Spinal cord (tissue), 10 donors: ENCODE measurements at places on chromosomes 12 and 14.

DNA sequence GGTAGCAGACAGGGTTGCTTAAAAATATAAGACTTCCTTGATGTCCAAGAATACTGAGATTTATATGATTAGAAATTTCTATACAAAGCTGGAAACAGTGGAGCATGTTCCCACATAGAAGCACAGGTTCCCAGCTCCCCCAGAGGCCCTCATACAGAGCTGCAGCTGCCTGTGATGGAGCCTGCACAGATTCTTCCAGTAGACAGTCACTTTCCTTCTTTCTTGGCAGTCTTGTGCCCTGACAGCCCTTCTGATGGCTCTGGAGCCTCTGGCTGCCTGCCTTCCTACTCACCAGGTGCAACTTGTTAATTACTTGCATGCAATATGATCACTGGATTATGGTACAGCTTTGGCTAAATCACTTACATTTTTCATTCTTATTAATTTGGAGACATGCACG, 44.4 kb downstream of the BICD1 start:
- DNase-seq: no peak

- no peak for DNase-seq
These were observed 92.7 kb downstream of the BORCS5 start for GRCh38 chr12:12449533-12450025.

GRCh38 chr14:101573289-101573688, 12.0 kb downstream of the DIO3 start:
- DNase-seq: no peak

GRCh38 chr14:32407130-32407529, 78.0 kb downstream of the AKAP6 start:
- peak; percentile 83 for DNase-seq

DNA sequence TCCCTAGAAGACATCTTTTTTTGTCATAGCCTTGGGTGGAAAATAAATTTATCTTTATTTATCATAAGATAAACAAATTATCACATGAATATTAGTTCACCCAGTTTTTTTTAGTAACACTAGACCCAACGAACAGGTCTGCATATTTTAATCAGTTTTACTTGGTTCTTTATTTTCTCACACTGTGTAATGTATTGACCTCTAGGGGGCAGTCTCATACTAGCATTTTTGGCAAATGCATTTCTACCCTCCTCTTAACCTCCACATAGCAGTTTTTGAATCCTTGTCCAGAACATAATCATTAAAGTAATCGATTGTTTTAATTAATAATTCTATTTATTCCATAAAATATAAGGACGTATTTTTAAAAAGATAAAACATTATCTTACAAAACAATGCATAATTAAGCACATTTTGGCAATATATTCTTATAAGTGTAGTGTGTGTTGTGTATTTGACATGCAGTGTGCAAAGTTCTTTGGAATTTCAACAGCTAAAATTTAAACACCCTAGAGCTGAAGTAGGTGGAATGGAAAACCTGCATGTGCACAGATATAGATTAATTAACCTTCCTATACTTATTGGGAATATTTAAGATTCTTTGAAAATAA, 31.6 kb upstream of the PTPRQ start:
- peak; percentile 28 for DNase-seq

DNA sequence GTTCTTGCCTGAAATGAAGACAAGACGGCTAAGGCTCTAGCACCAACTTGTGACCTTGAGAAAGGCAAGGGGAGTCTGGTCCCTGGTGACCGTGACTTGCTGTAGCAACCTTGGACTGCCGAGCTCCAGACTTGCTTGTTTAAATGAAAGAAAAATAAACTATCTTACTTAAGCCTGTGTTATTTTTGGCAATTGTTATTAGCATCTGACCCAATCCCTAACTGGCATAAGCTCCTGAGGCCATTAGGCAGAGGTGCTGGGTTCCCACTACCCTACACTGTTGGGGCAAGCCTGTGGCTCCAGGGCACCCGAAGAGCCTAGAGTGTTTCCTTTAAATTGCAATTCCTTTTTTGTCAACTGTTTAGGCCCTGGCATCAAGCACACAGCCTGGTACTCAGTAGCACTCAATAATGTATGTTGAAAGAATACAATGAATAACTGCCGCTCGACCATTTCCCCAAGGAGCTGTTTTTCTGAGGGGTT, 106.9 kb upstream of the HIF1A start:
- DNase-seq: no peak

DNA sequence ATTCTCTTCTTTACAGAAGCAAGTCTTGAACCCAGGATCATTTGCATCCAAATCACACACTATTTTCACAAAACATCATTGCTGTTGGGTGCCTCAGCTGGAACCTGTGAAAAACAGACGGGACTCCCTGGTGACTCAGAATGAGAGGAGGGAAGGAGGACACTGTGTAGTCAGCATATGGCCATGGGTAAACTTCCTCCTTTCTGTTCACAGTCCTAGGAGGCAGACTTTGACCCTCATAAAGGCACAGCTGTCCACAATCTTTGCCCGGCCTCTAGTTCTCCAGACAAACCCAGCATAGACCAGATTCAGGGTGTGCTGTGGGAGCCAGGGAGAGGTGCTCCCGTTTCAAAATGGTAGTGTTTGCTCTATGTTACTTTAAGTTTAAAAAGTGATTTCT, 62.0 kb downstream of the DYRK2 start:
- no peak for DNase-seq

- DNase-seq: no peak
These were observed 4.7 kb downstream of the TDRD9 start for GRCh38 chr14:103932791-103933490.

GRCh38 chr14:54929556-54929955, 26.9 kb upstream of the GCH1 start:
- DNase-seq: no peak

DNA sequence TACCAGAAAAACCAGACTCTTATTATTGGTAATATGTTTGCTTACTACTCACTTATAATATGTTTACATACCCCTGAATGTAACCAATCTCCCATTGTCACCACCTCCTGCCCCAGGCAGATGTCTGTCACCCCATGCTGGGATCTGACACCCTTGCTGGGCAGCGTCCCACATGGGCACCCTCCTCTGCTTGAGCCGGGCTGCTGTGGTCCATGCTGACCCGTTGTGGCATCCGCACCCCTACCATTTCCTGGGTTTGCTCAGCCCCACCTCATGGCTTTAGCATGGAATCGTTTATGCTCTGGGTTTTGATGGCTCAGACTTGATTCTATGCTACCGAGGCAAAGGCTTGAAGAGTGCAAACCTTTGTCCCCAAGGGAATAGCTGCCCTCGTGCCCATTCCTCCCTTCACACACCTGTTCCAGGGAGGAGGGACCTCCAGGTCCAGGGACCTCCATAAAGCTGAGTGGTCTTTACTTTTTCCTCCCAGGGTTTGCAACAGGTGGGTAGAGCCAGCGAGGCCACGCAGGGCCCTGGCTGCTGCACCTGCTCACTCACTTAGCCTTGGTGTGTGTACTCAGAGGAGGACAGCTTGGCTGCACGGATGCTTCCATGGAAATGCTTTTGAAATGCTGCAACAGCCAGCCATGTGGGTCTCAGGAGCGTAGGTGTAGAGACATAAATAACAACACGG, 68.7 kb downstream of the PRMT8 start:
- DNase-seq: no peak

DNA sequence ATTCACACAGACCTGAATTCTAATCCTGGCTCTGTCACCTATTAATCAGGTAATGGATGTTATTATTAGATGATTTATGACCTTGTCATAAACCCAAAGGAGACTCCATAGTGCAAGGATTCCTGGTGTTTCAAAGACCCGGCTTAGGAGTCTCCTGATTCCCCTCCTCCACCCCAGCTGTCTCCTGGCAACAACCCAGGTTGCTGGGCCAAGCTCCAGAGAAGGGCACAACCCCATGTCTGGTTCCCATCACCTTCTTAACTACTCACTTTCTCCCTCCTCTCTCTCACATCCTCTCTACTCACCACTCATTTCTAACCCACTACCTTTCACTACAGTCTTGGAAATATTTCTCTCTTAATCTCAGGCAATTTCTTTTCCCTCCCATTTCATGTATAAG, 41.6 kb downstream of the RHOJ start:
- no peak for DNase-seq

DNA sequence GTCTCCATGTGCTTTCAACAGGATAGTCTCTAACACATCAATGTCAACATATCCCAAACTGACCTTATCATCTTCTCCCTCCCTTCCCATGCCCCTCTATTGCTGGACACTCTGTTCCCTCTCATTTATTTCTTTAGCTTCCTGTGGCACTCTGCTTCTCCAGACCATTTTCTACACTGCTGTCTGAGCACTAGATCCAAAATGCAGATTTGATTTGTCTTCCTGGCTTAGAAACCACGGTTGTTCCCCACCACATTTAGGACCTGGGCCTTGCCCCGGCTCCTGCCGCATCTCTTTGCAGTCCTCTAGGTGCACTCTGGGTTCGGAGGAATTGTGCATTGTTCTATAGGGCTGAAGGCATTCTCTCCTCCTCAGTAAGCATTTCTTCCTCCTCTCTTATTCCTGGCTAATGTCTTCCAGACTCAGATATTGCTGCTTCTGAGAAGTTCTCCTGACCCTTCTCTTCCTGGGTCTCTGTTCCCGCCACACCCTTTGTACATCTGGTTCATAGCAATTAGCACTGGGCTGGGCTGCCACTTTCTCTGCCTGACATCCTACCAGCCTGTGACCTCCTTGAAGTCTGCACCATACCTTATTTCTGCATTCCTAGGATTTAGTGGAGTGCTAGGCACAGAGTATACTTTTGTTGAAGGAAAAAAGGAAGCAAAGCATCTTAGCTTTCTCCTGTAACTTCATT, 13.9 kb downstream of the ARG2 start:
- DNase-seq: no peak

GRCh38 chr12:123801573-123802178, 39.6 kb downstream of the DNAH10 start:
- DNase-seq: peak; percentile 23

- no peak for DNase-seq
These were observed 21.6 kb upstream of the TEX22 start for GRCh38 chr14:105376521-105377440.

- no peak for DNase-seq
These were observed 136.7 kb downstream of the ZNF664 start for GRCh38 chr12:124109760-124110159.

GRCh38 chr12:123066384-123066710, 84.5 kb downstream of the PITPNM2 start:
- no peak for DNase-seq

- DNase-seq: no peak
These were observed 174.2 kb upstream of the SLC38A2 start for GRCh38 chr12:46546634-46547273.

GRCh38 chr12:23751641-23752040, 197.8 kb downstream of the SOX5 start:
- no peak for DNase-seq

- DNase-seq: no peak
These were observed 139.1 kb upstream of the PELI2 start for GRCh38 chr14:55979096-55979495.

- DNase-seq: no peak
These were observed 107.9 kb downstream of the CAND1 start for GRCh38 chr12:67377021-67377420.

DNA sequence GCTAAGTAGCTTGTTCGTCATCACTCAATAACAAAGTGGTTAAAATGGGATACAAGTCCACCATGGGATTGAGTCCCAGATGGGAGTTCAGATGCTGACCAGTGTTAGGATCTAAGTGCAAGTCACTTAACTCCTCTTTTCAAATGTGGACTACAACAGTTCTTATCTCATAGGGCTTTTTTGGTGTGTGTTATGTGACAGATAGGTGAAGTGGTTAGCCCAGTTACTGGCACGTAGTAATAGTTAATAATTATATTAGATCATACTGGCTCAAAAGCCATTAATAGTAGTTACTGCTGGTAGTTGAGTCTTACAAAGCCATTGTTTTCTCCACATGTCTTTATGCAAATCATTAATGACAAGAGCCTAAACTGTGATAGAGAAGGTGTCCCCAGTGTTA, 73.2 kb downstream of the RCOR1 start:
- no peak for DNase-seq

DNA sequence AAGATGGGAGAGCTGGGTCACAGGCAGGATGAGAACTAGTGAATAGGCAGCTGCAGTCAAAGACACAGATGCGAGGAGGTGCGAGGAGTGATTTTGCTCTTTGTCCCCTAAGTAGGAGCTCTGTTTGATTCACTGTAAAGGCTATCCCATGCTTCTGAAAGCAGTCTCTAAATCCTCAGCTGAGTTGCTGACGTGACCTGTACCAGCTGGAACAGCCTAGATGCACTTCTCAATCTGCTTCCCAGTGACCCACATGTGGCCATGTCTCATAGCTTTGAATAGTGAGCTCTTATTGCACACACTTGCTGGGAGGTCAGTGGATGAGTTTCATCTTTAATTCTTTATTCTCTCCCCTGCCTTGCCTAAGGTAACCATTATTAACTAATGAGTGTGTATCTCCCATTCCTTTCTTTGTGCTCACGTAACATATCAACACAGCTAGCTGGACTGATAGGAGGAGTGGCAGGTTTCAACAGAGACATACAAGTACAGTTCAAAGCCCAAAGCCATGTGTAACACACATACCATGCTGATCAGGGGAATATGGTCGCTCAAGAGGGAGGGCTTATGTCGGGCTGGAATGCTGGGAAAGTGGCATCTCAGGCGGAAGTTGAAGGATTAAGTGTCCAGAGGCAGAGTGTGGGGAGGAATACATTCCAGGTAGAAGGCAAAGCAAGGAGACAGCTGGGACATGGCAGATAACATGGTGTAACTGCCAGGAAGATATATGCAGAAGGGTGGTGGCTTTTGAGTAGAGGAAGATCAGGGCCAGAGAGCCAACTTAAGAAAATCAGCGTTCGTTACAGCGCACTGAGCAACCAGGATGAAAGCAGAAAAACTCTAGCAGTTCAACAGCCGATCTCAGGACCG, 15.4 kb upstream of the YY1 start:
- no peak for DNase-seq

DNA sequence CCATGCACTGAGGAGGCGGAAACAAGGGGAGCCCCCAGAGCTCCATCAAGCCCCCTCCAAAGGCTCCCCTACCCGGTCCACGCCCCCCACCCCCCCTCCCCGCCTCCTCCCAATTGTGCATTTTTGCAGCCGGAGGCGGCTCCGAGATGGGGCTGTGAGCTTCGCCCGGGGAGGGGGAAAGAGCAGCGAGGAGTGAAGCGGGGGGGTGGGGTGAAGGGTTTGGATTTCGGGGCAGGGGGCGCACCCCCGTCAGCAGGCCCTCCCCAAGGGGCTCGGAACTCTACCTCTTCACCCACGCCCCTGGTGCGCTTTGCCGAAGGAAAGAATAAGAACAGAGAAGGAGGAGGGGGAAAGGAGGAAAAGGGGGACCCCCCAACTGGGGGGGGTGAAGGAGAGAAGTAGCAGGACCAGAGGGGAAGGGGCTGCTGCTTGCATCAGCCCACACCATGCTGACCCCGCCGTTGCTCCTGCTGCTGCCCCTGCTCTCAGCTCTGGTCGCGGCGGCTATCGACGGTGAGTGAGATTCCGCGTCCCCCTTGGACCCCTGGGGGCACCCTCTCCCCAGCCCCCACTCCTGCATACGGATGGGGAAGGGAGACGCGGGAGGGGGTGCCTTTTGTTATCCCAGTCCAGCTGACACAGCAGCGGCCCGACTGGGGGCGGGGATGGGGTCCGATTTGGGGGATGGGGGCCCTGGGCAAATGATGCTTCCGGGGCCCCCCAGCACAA, 400 bp downstream of the LRP1 start:
- peak; percentile 62 for DNase-seq

- no peak for DNase-seq
These were observed 25.3 kb downstream of the TPCN1 start for GRCh38 chr12:113246478-113247122.
